ENCODE measurements at places on chromosomes 1 and 21.

DNA sequence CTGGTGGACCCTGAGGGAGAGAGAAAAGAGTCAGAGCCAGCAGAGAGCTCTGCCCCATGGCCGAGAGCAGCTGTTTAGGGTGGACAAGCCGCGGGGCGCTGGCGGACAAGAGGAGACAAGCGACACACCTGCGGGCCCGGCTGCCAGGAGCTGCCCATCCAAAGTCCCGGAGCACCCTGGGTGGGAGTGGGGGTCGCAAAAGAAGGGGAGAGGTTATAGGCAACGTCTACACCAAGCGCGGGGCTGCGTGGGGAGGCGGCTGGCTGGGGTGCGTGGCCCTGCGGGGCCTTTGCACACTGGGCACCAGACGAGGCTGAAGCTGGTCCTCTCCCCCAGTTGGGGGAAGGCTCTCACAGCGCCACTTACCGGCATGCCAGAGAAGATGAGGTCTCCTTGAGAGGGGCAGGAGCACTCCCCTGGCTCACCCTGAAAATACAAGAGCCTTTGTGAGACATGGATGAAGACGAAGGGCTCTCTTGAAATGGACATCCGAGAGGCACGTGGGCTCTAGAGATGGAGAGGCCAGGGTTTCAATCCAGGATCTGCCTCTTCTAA is 24.1 kb downstream of the COL16A1 start:
- DNase-seq: no peak

GRCh38 chr1:212215910-212216309 is 69.3 kb upstream of the PPP2R5A start:
- DNase-seq: no peak

- no peak for DNase-seq
Observed at GRCh38 chr1:176165573-176165972, 41.5 kb downstream of the COP1 start.

DNA sequence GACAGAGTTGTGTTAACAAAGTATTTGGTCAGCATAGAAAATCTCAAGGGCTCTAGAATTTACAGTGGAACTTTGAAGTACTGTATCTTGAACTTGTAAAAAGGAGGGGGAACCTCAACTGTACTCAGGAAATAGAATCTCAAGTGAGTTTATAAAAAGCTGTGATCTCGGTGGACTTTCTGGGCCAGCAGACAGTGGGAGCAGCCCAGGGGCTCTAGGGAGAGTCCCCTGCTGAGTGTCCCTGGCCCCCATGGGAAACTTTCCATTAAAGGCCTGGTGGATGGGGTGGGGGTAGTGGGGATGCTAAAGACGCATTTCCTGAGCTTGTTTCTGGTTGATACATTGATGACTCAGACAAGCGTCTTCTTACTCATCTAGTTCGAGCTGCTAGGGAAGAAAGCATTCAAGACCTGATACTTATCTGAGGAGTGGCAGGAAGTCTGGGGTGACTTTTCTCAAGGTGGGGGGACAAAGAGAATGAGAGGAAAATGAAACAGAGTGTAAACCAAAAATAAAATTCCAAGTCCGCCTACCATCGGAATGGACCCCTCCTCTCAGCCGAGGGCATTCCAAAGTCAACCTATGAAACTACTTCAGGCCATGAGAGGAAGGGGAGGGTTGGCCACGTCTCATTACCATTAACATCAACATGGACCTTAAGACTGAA is 65.5 kb downstream of the NID1 start:
- no peak for DNase-seq

DNA sequence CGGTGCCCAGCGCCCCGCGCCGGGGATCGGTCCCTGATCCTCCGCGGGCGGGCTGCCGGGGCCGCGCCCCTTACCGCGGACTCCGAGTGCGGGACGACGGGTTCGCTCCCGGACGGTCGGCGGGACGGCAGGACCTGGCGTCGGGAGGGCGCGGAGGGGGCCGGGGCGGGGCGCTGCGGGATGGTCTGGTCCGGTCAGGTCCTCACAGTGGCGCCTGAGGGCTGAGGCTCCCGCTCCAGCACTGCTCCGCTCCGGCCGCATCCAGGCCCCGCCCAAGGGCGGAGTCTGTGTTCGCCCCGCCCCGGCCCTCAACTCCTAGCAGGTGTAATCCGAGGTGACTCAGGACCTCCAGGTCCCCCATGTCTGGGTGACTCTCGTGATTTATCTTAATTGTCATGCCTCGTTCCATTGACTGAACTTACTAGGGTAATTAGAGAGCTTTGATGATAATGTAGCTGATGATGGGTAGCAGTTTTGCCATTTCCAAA is at the start of gene RAB3B:
Gene RAB3B, minus strand, starts transcription at position 223 of the 488 bp plus-strand sequence. CDS start 13,583 bp downstream, outside the sequence.
- DNase-seq: peak; percentile 94

GRCh38 chr1:179586107-179586823 is 5.4 kb upstream of the TDRD5 start:
- DNase-seq: peak; percentile 82

GRCh38 chr1:20700636-20701215 is 17.1 kb downstream of the KIF17 start:
- no peak for DNase-seq

DNA sequence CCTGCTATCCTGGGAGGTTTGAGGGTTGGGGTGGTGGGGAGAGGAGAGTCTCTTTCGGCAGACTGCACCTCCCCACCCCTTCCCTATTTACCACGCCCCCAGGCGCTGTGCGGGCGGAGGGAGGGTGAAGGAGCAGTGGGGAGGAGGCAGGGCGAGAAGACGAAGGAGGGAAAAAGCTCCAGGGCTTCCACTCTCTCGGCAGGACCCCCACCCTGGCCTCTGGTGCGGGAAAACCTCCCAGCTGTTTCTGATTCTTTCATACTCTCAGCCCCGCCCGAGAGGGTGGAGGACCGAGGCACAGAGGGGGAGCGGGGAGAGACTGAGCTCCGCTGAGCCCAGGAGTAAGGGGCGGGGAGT is 866 bp upstream of the WNT2B start:
- DNase-seq: peak; percentile 65

GRCh38 chr1:9062021-9062471 is 7.4 kb downstream of the SLC2A5 start:
- no peak for DNase-seq

DNA sequence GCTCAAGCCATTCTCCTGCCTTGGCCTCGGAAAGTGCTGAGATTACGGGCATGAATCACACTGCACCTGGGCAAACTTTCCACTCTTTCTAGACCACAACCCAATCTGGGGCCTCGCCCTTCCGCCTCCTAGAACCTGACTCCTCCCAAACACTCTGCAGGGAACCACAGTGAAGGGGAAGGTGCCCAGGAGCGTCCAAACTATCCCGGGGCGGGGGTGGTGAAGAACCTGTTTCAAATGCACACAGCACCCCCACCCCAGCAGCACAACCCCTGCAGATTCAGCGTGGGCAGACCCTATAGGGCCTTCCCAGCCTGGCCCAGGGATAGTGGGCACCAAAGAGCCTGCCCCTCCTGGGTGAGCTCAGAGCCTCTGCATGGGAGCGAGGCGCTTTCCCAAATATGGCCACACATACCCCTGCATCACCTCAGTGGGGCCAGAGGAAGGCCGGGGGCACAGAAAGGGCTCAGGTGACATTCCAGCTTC is 86.9 kb downstream of the STUM start:
- no peak for DNase-seq

DNA sequence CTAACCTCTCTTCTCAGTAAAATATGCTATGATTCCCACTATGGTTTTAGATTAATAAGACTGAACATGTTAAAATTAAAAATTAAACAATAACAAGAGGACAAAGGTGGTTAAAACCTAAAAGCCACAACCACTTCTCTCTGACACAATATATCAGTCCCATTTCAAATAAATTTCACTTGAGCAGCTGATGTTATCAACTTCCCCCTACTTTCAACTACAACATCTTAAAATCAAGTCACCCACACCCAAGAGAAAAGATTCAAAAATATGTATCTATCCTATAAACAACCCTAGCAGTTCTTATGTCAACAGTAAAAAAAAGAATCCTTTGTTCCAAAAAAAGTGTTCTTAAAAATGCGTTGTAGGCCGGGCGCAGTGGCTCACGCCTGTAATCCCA is 7.5 kb downstream of the PUM1 start:
- DNase-seq: no peak

DNA sequence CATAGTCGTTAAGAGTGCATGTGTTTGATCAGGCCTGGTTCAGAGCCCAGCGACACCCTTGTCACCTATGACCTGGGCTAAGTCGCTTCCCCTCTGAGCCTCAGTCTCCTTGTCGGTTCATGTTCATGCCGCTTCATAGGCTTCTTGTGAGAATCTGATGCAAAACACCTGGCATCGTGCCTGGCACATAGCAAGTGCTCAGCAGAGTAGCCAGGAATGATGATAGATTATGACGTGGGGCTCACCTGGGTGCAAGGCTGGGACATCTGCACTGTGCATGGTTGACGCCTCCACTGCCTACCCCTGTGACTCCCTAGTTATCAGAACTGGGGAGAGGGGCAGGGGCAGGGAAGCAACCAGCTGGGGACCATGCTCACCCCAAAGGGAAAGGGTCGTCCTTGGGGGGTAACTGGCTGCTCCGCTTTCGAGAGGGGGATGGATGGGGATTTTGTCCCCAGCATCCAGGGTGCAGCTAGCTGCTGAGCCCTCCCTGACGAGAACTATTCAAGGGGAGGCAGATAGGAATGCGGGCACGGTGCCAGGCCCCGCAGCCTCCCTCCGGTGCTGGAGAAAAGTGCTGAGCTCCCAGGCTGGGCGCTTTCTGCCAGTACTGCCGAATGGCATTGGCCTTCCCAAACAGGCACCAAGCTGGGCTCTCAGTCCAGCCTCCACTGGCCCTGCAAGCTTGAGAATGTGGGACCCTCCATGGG is 9.3 kb downstream of the EFHD2 start:
- no peak for DNase-seq

GRCh38 chr1:41442697-41443251 is 41.7 kb downstream of the EDN2 start:
- no peak for DNase-seq

DNA sequence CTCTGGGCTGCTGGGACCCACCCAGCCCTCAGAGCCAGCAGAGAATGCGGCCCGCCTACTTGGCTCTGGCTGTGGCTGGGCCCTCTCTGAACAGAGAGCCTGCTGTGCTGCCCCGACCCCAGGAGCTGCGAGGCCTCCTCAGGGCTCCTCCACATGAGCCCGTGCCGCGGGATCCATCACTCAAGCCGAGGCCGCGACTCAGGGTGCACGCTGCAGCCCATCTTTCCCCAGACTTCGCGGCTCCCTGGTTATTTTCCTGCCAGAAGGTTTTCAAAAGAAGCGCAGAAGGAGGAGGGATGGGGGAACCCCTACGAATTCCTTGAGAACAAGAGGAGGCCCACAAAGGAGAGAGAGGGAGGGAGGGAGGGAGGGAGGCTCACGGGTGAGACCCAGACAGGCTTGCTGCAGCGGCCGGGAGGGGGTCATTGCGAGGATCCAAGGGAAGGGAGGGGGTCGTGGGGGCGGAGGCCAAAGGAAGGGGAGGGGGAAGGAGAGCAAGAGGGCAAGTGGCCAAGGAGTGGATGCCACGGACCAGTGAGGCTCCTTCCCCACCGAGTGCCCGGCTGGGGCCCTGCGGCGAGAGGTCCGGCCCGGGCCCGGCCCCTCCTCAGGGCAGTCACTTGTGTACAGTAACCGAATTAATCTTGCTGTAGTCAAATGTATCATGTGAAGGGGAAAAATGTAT is 146.8 kb downstream of the CASZ1 start:
- DNase-seq: no peak

DNA sequence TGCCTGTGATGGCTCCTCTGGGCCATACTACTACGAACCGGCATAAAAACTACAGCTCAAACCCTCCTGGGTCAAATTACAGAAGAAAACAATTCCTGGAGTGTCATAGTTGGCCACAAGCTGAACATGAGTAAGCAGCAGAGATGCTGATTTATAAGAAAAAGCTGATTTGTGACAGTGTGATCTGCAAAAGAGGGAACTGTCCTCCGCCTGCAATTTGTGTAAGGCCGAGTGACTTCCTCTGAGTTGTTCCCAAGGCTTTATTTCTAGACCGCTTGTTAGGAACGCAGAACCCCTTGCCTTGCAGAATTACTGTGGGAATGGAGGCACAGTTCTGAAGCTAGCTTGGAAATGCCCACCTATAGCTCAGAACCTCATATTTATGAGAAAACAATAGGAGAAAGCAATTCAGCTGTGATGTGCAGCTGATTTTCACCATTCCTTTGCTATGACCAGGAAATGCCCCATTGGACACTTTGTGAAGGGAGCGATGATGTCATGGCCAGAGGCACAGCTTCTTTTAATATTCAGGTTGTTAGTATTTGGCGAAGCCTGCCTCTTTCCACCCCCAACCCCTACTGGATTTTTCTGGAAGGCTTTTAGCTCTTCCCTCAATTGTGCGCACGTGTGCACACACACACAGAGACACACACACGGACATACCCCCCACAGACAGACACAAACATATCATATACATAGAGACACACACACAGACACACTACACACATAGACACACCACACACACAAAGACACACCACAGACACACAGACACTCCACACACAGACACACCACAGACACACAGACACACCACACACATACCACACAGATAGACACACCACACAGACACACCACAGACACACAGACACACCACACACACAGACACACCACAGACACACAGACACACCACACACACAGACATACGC is 47.6 kb downstream of the IER5 start:
- no peak for DNase-seq

GRCh38 chr1:162632698-162633080 is 425 bp downstream of the DDR2 start:
- no peak for DNase-seq

- DNase-seq: no peak
Observed at GRCh38 chr1:79431340-79431739, 424.8 kb upstream of the ADGRL4 start.

GRCh38 chr1:50605186-50605875 is 182.1 kb upstream of the DMRTA2 start:
- peak; percentile 37 for DNase-seq

DNA sequence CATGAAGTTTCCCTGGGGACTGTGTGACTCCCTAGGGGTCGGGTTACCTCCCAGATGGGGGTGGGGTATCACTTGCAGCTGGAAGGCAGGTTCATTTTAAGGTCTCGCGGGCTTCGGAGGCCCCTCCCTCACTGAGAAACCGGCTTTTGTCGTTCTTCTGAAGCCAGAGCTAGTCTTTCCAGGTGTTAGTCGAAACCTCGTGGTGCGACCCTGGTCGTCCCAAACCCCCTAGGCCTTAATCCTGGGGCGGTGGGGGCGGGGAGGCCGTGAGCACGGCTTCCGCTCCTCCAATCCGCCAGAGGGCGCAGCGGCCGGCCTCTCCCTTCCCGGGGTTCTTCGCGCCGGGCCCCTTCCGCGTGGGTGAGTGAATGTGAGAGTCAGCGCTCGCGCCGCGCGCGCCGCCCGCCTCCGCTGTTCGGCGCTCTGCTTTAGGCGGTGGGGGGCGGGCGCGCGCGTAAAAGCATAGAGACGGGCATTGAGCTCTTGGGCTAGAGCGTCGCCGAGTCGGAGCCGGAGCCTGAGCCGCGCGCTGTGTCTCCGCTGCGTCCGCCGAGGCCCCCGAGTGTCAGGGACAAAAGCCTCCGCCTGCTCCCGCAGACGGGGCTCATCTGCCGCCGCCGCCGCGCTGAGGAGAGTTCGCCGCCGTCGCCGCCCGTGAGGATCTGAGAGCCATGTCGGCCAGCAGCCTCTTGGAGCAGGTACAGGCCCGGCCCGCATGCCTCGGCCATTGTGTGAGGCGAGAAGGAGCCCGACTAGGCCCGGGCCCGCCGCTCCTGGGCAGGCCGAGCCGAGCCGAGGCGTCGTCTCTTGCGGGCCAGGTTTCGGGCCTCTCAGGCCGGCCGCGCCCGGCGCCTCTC is at the start of gene YTHDF2:
Gene YTHDF2, plus strand, starts transcription at position 491 of the 857 bp plus-strand sequence. Its CDS starts 181 bp downstream, at position 672.
- DNase-seq: peak; percentile 97

- DNase-seq: no peak
Observed at GRCh38 chr1:179921472-179921871, 33.1 kb upstream of the CEP350 start.
